CD8-positive, alpha-beta T cell (primary cell): ENCODE measurements at places on chromosomes 5 and 9.

GRCh38 chr5:110872200-110872599, 133.4 kb downstream of the SLC25A46 start:
- no peak for DNase-seq

DNA sequence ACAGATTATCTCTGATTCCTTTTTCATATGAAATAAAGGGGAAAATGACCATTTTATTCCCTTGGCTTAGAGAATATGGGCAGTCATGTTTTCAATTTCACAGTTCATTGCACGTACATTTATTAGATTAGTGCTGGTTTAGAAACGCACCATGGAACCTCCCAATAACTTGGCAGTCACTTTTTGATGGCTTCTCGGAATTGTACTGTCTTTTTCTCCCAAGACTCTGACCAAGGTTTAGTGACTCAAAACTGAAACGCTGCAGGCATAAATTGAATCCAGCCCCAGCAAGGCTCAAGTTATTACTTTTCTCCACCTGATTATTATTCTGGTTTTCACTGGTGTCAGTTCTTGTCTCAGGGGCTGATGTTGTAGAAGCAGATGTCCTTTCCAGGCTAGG, 55.6 kb upstream of the EGFLAM start:
- no peak for DNase-seq

GRCh38 chr5:31213705-31214121, 20.2 kb downstream of the CDH6 start:
- DNase-seq = no peak

GRCh38 chr9:93699650-93700049, 123.3 kb downstream of the PHF2 start:
- DNase-seq = no peak

DNA sequence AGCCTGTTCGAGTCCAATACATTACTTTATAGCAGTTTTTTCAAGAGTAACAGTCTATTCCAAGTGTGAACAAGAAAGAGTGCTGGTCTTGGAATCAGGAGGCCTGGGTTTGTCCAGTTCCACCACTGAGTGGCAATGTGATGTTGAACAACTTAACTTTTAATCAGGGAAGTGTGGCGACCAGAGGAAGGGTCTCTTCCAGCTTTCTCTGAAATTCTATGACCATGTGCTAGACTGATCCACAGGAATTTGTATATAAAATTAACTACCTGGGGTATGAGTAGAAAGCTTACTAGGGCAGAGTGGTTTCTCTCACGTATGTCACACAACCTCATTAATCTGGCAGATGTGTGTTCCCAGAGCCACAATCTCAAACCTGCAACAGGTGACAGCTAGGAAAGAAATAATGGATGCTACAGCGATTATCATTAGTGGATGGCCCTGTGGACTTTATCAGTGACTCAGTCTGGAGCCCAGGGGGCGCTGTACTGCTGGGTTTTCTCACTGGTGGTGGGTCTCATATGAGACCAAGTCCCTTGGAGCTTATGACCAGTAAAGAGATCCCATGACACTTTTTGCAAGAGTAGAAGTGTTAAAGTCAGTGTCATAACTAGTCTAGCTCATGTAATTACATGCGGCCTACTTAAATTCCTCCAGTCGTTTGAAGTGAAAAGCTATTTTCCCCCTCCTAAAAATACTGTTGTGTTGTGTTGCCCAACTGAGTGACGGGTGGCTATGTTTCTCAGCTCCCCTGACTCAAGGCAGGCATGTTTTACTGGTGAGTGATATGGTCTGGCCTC, 116.5 kb downstream of the GDNF start:
- no peak for DNase-seq

- no peak for DNase-seq
Measured at GRCh38 chr9:99054581-99054980, 50.3 kb upstream of the TGFBR1 start.

DNA sequence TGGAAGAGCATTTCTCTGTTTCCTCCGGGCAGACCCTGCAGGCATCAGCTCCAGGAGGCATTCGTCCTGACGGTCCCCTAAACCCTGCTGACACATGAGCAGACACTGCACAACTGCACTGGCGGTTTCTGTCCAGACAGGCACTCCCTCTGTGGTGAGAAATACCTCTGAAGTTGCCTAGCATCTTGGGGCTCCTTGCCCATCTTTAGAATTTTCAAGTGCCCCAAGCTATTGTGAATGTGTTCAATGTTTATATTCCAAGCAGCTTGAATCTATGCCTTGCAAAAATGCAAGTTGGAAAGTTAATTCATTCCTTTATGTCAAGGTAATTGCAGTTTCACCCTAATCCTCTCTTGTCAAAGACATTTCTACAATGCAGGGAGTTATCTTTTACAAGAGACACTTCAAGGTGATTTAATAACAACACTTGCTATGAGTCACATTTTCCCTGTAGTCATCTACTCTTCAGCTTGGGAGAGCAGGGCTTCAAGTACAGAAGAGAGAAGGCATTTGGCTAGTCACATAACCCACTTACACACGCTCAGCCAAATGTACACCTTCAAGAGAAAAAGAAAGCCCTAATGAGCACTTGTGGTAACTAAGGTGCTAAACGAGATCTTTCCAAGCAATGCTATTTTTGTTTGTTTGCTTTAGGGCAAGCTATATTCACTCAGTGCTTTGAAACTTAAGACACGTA, 302.5 kb downstream of the MLLT3 start:
- no peak for DNase-seq

- DNase-seq = no peak
Measured at GRCh38 chr5:63022403-63022802, 443.8 kb downstream of the LRRC70 start.

DNA sequence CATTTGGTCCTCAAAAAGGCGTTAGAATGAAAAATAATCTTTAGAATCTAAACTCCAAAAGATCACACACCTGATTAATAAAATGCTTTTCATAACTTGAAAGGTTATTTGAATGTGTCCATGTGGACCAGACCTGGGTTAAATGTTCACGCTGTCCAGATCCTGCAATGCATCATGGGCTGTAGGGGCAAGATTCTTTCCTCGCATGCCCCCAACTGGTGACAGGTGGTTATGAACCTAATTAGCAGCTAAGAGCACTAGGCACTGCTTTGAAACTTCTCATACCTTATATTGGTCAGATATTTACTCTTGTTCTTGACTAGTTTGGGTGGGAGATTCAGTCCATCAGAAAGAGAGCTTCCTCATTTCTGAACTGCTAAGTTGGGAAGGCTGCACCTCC, 19.3 kb upstream of the PIP5K1B start:
- DNase-seq = no peak

DNA sequence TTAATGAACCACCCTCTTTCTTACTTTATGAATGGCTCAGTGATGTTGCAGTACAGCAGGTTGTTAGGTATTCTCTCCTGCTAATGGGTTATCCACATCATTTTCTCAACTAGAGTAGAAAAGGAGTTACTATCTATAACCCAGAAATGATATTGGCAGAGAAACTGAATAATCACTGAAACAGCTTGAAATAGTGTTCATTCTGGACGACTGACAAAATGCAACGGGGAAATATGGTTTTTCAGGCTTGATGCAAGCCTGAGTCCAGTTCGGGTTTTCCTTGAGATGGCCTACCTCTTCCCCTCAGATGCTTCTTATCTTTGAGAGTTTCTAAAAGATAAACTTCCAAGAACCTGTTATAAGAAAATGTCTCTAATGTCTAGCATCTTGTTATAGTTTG, 187.3 kb downstream of the RAB3C start:
- no peak for DNase-seq

DNA sequence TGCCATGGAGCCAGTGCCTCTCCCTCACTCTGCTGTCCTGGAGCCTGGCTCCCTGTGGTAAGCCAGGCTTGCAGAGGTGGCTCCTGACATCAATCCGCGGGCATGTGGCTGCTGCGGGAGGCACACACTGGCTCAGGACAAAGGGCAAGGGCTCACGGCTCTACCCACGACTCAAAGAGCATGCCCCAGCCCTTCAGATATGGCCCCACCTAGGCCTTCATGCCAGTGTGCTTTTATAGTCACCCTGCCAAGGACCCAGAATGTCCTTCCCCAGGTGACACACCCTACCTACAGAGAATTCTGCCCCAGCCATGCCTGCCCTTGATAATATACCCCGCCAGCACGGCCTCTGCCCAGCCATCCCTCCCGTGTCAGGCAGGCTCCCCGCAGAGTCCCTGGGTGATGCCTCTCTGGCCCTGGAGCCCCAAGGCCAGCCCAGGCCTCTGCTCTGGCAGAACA, 1.6 kb downstream of the MGAT4B start:
- DNase-seq = no peak

GRCh38 chr9:93084471-93084881, 11.5 kb upstream of the CARD19 start:
- DNase-seq = no peak

DNA sequence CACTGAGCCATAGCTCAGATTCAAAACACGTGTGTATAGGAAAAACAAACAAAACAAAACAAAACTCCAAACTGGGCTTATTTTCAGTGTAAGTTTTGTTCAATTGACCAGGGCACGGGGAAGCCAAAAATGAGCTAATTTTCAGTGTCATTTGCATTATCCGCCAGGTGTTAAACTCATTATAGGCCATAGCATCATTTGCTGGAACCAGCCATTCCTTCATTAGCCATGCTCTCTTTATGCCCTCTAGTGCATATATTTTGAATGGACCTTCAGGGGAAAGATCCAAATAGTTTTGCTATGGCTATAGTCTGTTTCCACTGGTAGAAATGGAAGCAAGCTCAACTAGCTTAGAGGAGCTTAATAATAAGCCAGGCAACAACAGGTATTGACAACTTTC, 1205.2 kb upstream of the DMAC1 start:
- DNase-seq = no peak

- DNase-seq = no peak
Measured at GRCh38 chr9:129544761-129545160, 76.1 kb downstream of the C9orf50 start.

DNA sequence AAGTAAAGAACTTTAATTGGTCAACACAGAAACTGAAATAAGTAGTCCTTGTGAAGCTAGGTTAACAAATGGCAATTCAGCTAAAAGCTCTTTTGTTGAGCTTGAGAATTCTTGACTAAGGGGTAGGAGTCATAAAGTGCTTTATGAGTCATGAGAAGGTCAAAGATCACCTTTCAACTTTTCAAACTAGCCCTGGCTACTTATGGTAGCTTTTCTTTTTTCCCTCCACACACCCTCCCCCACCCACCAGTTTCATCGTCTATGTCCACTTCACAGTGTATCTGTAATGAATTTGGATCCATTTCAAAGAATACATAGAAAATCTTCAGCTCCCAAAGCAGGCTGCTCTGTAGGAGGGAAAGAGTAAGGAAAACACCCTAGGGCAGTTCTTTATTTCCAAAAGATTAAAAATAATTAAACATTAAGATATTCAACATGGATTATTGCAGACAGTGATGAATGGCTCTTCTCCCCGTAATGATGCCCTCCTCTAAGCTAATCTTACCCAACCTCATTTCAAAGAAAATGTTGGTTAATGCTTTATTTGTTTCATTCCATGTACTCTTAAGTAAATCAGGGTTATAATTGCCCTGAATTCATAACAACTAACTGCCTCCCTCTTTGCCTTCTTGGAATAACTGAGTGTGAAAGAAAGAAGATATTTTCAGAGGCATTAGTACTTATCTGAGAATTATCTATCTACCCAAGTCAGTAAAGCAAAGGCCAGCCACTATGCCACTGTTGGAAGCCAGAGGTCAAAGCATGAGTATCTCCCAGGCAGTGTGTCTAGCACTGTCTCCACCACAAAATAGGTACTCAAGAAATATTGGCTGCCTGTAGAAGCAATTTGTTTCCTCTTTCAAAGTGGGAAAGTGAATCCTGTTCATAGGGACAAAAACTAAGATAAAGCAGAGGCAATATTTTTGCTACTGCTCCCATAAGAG, 290.6 kb downstream of the PIK3R1 start:
- DNase-seq = no peak

- DNase-seq = no peak
Measured at GRCh38 chr5:31983851-31984250, 190.3 kb downstream of the GOLPH3 start.

- DNase-seq = no peak
Measured at GRCh38 chr5:117496801-117497200, 922.2 kb upstream of the SEMA6A start.

DNA sequence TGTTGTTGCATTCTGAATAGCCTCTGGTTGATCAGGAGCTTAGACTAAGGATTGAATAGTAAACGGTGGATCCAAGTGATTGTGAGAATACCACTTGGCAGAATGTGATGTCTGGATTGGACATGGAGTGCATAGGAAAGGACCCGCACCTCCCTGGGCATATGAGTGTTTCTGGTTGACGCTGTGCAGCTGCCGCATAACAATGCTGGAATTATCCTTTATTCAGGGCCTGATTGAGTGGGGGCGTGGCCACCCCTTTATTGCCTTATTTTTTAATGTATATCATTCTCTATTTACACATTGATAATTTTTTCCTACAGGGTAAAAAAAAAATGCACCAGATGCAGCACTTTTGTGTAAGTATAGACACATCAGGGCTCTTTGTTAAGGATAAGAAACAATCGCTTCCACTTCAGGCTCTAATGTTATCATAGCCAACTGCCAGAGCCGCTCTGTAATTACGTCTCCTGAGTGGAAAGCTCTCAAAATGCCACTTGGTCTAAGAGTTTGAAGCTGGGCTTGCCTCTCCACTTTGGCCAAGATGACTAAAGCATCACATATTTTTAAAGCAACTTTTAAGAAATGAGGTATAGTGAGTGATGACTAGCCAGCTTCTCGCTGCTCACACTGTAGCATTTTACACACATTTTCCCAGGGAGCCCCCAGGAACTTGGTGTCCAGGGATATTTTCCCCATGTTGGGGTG, 5.7 kb downstream of the FGD3 start:
- DNase-seq = no peak

DNA sequence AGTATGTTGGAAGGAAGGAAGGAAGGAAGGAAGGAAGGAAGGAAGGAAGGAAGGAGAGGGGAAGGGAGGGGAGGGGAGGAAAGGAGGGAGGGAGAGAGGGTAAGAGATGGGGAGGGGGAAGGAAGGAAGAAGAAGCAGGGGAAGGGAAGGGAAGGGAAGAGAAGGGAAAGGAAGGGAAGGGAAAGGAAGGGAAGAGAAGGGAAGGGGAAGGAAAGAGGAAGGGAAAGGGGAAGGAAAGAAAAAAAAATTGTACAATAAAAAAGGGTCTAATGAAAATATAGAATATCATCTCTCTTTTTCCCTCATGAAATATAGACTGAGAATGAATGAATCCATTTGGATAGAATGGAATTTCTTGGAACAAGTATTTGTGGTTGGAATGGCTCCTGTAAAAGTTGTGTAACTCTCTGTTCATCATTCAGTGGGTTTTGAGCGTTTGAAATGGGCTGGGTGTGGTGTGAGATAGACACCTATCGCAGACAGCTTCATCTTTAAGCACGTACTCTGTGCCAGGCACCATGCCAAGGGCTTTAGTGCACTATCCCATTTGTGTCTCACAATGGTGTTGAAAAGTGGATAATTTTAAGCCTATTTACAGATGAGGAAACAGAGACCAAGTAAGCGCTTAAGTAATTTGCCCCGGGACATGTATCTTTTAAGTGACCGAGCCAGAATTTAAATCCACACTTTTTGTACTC, 11.6 kb upstream of the PAPPA start:
- DNase-seq = no peak

DNA sequence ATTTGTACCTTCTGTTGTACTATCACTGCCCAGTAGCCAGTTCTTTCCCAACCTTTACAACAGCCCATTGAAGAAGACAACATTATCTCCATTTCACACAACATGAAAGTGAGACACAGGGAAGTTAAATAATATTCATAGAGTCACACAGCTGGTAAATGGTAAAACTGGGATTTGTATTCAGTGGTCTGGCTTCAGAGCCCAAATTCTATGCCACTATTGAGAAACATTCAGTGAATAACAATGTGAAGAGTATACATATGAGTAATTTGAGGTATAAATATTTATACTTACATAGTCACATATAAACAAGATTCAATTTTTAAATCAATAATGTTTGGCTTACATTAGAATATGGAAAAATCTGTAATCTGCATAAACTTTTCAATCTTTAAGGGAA, 13.8 kb downstream of the SMIM15 start:
- DNase-seq = no peak
